Right lung (tissue), 10 donors: ENCODE measurements at places on chromosomes 11 and 22. TPM values are rescaled to one million over a fixed set of nuclear protein-coding genes. Genes with fewer than 3 reads are reported as not detected.

The OPCML gene
- polyA plus RNA-seq, result 2.6 TPM

- DNase-seq, result no peak
Observed at GRCh38 chr11:26607725-26608506, 35.9 kb upstream of the MUC15 start.

DNA sequence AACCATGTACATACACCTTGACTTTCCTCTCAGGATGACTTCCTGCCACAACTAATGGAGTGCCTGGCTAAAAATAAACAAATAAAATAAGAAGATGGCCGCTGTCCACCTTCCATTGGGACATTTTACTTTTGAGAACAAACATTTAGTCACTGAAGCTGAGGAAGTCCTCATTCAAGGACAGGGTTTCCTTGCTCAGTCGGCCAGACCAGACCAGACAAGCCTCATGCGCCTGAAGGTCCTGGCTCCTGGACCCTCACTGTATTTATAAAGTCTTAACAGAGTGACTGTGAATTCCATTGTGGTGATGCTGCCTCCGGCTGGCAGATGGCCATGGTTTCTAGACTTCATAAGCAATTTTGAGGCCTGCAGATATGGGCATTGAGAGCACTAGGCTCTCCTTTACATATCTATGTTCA is 114.5 kb downstream of the MAML2 start:
- DNase-seq, result peak; percentile 83

DNA sequence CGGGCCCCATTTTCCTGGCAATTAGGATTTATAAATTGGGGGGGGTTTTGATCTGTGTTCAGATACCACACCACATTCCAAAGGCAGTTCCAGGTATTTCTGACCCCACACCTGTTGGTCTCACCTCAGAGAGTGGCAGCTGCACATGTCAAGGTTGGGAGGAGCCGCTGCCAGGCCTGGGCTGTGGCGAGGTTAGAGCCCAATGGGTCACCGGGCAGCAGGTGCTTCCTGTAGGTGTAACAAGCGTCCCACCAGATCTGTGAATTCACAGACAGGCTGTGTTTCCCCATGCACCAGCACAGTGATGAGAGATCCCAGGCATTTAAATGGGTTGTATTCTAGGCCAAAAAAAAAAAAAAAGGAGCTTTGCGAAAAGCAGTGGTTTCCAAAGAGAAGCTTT is 58.6 kb downstream of the CABIN1 start:
- no peak for DNase-seq

- DNase-seq, result no peak
Observed at GRCh38 chr11:73147771-73148681, 5.9 kb upstream of the FCHSD2 start.
